Ascending aorta (tissue), 2 donors: ENCODE measurements at places on chromosomes 6 and 20. TPM values are rescaled to one million over a fixed set of nuclear protein-coding genes. Genes with fewer than 3 reads are reported as not detected.

GRCh38 chr6:43983191-43983590, 144.1 kb downstream of the MRPL14 start:
- H3K27ac ChIP-seq: no peak overlapping the region
- no peaks in the 10 kb centered on the region for H3K27me3 ChIP-seq
- DNase-seq: no peak
- no peaks in the 10 kb centered on the region for H3K4me1 ChIP-seq

- H3K36me3 ChIP-seq: no peaks in the 10 kb centered on the region
- DNase-seq: no peak
- H3K27ac ChIP-seq: no peak overlapping the region
- H3K4me1 ChIP-seq: no peaks in the 10 kb centered on the region
- no peak overlapping the region for H3K4me3 ChIP-seq
Observed at GRCh38 chr6:45265246-45265645, 62.9 kb upstream of the RUNX2 start.

GRCh38 chr20:36093025-36093803, 61.3 kb upstream of the EPB41L1 start:
- H3K4me1 ChIP-seq: peaks cover 5% of the 10 kb centered on the region
- peak overlapping the region; percentile 75 for H3K27ac ChIP-seq
- no peak for DNase-seq
- no peaks in the 10 kb centered on the region for H3K27me3 ChIP-seq

GRCh38 chr6:127342946-127343808, at the start of gene ECHDC1:
ECHDC1 (minus strand) TSS chr6:127343609; CDS start chr6:127331028, 12,581 bp downstream.
- H3K4me3 ChIP-seq: peak within 1 kb of the TSS; percentile 81
- no peak for DNase-seq
- H3K27me3 ChIP-seq: no peaks in the 10 kb centered on the region
- H3K36me3 ChIP-seq: no peaks in the 10 kb centered on the region
- peak within 1 kb of the TSS; percentile 59 for H3K27ac ChIP-seq

- no peak overlapping the region for H3K4me3 ChIP-seq
- H3K27me3 ChIP-seq: no peaks in the 10 kb centered on the region
- no peak for DNase-seq
- no peaks in the 10 kb centered on the region for H3K36me3 ChIP-seq
- no peak overlapping the region for H3K27ac ChIP-seq
- H3K4me1 ChIP-seq: no peaks in the 10 kb centered on the region
Observed at GRCh38 chr6:20572288-20572687, 38.0 kb downstream of the CDKAL1 start.

- no peaks in the 10 kb centered on the region for H3K4me1 ChIP-seq
- DNase-seq: no peak
- H3K4me3 ChIP-seq: no peak overlapping the region
- no peak overlapping the region for H3K27ac ChIP-seq
- H3K27me3 ChIP-seq: no peaks in the 10 kb centered on the region
Observed at GRCh38 chr6:89925826-89926225, 31.6 kb downstream of the GJA10 start.

- peak; percentile 45 for DNase-seq
- no peaks in the 10 kb centered on the region for H3K4me1 ChIP-seq
- no peaks in the 10 kb centered on the region for H3K27me3 ChIP-seq
- H3K4me3 ChIP-seq: no peak overlapping the region
- H3K27ac ChIP-seq: no peak overlapping the region
Observed at GRCh38 chr6:170423814-170424603, 117.5 kb downstream of the FAM120B start.

DNA sequence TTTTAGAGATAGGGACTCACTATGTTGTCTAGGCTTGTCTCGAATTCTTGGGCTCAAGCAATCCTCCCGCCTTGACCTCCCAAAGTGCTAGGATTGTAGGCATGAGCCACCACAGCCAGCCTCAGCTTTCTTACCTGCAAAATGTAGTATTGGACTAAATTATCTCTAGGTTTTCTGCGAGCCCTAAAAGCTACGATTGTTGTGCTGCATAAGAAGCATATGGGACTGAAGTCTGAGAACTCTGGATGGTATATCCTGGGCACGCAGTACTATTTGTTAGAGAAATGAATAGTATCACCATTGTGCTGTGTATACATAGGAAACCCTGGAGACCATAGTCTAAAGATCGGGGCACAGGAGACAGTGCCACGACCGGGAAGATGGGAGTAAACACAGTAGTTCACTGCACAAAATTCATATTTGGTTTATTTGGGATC, 60.1 kb downstream of the RPRD1B start:
- H3K27me3 ChIP-seq: no peaks in the 10 kb centered on the region
- H3K27ac ChIP-seq: no peak overlapping the region
- peaks cover 8% of the 10 kb centered on the region for H3K4me1 ChIP-seq

The CDSN gene
- not detected for total RNA-seq

The MBOAT1 gene
- total RNA-seq: 5.4 TPM

The NECAB3 gene
- total RNA-seq: 21.3 TPM

The HLA-DOA gene
- 358 TPM for total RNA-seq
